ENCODE measurements at places on chromosomes 5 and 9.
A peak's percentile ranks its signal among the peaks of the same experiment; 100 is the strongest.

- no peak for DNase-seq
These were observed 1456.4 kb upstream of the ACO1 start for GRCh38 chr9:30928045-30928444.

DNA sequence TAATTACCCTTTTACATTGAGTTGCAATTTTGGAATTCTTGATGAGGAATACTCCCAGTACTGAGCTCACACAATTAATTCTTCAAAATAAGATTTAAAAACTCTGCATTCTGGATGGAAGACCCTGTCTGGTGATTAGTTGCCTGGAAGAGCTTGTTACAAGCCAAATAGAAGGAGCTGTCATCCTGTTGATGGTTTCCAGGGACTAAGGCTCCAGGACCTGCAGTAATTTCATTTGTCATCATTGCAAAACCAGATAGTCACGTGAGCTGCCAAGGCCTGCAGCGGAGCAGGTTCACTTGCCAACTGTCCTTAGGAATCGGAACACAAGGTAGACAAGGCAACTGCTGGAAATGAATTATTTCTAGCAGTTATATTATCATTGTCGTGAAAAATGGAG lies 597.7 kb downstream of the CCDC171 start:
- no peak for DNase-seq

DNA sequence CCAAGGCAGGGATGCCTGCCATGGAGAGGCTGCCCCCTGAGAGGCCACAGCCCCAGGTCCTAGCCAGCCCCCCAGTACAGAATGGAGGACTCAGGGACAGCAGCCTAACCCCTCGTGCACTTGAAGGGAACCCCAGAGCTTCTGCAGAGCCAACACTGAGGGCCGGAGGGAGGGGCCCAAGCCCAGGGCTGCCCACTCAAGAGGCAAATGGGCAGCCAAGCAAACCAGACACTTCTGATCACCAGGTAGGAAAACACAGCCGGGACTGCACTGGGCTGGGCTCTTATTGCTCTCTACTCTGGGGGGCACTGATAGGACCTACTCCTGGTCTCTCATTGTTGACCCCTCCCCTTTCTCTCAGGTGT lies 3.2 kb downstream of the RELL2 start:
- DNase-seq = no peak

DNA sequence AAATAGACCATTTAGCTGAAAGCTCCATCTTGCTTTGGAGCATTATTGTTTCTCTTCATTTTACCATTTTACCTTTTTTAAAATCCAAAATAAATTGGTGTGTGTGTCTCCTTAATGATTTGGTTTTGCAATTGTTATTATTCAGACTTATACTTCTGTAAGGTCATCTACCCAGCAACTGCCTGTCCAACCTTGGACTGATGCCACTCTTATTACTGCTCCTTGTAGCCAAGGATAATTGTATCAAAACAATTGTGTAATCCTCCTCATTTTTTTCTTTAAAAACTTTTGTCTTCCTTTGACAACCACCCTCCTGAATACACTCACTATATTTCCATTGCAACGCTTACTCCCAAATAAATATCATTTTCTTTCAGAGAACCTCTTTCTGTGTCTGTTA lies 30.3 kb upstream of the HMGCR start:
- DNase-seq = no peak

DNA sequence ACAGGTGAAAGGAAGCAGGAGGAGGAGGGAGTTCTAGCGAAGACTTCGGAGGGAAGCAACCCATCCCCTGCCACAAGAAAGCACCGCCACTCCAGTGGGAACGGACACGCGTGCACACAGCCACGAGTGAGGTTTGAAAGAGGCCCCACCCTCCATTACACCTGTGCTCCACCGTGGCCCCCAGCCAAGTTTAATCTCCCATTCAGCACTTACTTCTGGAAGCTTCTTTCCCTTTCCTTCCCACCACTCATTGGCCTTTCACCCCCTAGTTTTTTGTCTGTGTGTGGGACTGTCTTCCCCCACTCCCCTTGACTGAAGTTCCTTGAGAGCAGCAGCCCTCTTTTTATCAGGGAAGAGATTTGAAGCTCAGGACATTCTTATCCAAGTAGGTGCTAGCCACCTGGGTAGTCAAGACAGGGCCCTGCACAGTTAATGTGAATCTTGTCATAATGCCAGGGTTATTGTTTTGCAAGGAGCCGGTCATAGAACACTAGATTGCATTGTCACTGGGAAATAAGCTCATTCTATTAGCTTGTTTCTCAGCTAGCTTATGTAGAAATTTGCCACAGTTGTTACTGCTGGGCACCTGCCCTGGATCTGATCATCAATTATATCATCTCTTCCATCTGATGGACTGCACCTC lies 256.0 kb downstream of the DOCK8 start:
- peak; percentile 36 for DNase-seq

DNA sequence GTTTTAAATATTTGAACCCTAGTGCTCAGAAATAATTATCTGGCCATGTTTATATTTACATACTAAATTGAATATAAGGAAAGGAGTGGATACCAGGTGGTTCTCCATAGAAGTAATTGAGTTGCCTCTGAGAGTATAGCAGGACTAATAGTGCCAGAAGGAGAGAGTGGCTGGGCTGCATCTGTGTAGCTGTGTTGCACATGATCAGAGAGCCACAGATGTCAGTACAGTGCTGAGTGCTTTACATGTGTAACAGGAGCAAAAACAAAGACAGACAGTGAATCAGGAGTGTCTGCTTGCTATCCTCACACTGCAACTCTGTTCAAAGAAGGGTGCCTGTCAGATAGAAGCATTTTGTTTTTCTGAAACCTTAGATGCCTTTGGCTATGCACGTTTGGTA lies 353.9 kb upstream of the PAPPA start:
- no peak for DNase-seq

DNA sequence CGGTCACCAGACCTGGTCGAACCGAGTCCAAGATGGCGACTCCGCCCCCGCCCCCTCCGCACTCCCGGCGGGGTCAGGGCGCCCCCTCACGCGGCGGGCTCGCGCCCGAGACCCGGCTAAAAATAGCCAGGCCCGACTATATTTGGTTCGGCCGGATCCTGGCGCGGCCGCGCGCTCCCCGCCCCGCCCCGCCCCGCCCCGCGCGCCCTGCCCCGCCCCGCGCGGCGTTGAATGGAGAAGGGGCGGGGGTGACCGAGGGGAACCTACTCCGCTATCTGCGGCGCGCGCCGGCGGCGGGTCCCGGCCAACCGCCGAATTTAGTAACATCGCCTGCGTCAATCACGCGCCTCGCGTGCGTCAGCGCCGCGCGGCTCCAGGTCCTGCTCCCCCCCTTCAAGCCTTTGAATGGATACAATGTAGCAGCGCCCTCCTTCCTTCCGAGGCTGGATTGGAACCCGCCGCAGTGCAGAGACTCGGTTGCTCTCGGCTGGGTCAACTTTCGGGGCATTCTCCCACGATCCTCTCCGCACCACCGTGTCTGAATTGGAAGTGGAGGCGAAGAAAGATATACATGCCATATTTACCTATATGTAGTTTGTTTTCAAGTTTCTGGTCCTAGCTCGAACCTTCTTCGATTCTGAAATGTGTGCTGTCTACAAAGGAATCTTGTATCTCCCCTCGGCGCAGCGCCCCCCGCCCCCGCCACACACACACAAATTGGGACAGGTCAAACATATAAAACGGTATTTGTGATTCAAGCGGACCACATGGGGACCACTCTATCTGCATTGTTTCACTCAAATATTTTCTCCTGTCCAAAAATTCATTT lies 1.6 kb upstream of the NR4A3 start:
- peak; percentile 86 for DNase-seq

- DNase-seq = no peak
These were observed 316.1 kb downstream of the GADD45G start for GRCh38 chr9:89920951-89921350.

Measured in stimulated activated CD4-positive, alpha-beta T cell treated with anti-CD3 and anti-CD28 coated beads, Interleukin-2, amount 100 ng/mL, for 24 hours (primary cell).